Fibroblast of skin of back (primary cell): ENCODE measurements at places on chromosomes 4 and X.

GRCh38 chr4:143287572-143287923, 49.1 kb upstream of the GAB1 start:
- DNase-seq: no peak

DNA sequence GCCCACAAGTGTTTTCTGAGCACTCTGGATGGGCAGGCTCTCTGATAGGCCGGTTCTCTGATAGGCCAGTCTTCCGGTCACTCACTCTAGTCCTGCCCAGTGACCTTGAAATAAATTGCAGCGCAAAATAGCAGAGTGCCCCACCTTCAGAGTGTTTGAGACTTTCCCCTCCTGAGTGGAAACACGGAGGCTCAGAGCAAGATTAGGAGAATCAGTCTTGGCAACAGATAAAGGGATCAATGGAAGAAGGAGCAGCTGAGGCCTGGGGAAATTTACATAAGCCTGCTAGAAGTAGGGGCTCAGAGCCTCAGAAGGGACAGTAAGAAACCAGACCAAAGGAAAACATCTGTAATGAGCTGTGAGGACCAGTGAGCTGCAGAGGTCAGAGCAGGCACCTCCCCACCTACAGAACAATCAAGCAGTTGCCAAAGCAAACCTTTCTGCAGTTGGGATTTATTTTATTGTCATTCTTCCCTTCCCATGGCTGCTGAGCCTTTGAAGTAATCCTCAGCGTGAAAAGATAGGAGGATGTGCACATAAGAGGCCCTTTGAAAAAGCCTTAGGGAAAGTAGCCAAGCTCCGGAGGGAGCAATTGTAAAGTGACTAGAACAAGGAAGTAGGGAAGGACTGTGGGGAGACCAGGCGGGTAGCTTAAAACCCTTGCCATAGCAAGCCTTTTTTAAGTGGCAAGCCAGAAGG, 89.1 kb upstream of the TSPAN5 start:
- no peak for DNase-seq

DNA sequence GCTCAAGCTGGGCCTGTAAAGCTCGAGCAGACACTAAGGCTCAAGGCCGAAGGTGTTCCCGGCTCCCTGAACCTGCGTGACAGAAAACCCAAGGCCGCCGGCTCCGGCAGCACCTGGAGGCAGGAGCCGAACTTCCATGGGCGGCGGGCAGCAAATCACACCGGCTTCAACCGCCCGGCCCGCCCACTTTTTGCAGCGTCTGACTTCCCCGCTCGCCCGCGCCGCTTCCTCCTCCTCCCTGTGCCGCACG, 940 bp upstream of the NSD2 start:
- peak; percentile 82 for DNase-seq

DNA sequence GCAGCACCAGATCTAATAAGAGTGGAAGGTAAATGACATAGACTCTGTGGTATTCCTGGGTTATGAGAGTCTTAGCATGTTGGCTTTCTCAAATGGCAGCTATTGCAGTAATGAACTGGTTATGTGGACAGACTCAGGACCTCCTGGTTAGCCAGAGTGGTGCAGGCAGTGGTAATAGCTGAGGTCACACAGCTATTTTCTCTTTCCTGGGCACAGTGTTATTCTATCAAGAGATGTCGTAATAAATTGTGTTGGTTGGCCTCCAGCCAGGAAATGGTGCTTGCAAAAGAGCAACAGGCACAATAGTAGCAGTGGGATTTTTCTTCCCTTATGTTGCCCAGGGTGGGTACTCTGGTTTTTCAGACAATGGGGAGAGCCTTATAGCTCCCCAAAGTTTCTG, 279.2 kb upstream of the FGF16 start:
- DNase-seq: peak; percentile 1

GRCh38 chr4:183738081-183738673, 79.1 kb downstream of the TRAPPC11 start:
- no peak for DNase-seq

DNA sequence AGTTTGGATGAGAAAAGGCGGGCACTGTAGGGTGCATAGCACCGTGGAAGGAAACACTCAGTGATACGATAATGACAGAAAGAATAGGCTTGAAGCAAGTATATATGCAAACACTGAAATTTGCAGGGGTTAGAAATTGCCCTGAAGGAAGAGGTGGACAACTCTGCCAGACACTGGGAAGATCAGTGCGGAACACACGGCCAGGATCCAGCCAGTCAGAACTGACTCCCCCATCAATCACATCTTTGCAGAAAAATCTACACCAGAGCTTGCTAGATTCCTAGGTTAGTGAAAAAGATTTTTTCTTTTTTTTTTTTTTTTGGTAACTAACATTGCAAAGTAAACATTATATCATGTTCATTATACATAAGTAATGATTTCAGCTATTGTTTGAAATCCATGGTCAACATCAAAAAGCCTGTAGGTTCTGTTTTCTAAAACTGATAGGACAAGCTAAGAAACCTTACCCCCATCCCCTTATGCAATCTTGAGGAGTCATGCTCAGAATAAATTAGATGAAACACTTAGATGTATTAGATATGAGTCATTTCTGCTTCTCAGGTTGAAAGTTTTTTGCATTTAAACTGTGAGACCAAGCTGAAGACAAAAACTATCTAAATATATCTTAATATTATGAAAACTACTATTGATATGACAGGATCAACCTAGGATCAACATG, 38.9 kb downstream of the TRIML1 start:
- DNase-seq: peak; percentile 13

DNA sequence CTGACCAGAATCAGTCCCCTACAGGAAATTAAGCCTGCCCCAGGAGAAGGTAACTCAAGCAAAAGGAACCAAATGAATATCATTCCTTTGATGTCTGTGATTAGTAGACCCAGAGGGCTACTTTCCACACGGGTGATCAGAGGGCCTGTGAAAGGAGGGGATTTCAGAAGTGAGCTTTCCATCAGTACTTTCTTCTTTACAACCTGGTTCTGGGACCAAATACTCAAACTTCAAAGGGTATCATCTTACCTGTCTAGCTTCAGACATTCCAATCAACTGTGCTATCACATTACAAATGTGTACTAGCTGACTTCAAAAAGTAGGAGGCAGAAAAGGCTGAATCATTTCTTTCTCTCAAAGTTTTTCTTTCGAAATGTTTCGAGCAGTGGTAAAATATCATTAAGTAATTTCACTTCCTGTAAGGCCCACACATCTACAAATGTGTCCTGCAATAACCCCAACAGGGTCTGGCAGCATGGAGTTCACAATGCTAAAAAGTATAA, 23.9 kb downstream of the ACSL4 start:
- DNase-seq: peak; percentile 45

- no peak for DNase-seq
Observed at GRCh38 chr4:174860588-174860987, 31.5 kb upstream of the GLRA3 start.

DNA sequence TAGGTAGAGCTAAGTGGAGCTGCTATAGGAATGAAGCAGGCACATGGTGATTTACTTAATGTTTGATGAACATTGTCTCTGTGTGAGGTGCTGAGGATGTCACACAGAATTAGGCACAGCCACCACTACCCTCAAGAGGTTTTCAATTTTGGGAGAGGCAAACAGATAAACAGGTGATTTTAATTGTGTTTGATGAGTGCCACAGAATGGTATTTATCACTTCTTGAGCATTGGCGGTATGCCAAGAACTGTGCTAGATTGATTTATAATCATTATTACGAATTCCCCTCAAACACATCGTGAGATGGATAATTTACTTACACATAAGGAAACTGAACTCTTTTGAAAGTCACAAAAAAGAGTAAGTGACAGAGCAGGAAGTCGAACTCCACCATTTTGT, 74.8 kb downstream of the FREM3 start:
- no peak for DNase-seq

GRCh38 chrX:48794911-48795515, 6.9 kb upstream of the HDAC6 start:
- peak; percentile 34 for DNase-seq

DNA sequence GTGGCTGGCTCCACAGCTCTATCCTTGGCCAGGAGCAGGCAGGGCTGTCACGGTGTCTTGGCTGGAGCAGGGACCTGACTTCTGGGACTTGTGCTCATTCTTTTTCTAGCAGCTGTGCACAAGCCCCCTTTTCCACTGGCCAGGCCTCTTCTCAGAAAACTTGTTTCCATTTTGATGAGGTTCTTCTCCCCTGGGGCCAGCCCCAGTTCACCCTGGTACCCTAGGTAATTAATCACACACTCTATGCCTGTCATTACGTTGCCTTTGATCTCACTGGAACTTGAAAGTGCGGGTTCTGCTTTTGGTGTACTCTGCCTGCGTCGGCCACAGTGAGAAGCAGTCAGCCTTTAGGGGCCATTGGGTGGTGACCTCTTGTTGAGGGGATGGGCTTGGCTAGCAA, 26.6 kb downstream of the DRD5 start:
- DNase-seq: no peak

DNA sequence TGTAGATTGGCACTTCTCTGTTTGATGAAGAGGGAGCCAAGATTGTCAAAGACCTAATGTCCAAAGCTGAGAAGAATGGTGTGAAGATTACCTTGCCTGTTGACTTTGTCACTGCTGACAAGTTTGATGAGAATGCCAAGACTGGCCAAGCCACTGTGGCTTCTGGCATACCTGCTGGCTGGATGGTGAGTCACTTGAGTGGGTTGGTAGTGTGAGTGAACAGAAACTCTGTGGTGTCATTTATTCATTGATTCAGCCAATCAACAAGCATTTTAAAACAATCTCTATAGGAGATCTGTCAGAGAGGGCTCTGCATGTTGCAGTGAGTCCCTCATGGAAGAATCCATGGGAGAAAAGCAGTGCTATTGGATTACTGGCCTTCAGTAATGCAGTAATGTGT, 16.3 kb downstream of the TAF9B start:
- peak; percentile 36 for DNase-seq

DNA sequence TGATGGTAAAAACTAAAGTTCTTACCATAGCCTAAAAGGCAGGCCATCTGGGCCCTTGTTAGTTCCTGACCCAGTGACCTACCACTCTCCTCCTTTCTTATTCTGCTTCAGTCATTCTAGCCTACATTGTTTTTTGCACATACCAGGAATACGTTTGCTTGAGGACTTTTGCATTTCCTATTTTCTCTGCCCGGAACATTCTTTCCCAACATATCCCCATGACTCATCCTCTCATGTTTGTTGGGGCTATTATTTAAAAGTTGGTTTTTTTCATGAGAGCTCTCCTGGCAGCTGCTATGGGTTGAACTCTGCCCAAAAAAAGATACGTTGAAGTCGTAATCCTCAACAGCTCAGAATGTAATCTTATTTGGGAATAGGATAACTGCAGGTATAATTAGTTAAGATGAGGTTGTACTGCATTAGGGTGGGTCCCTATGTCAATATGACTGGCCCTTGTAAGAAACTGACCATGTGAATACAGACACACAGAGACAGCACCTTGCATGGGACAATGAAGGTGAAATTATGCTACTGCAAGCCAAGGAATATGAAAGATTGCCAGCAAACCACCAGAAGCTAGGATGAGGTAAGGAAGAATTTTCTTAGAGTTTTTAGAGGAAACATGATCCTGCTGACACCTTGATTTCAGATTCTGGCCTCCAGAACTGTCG, 138.3 kb upstream of the PDHA2 start:
- no peak for DNase-seq

- DNase-seq: no peak
Observed at GRCh38 chr4:155878611-155879010, 12.5 kb upstream of the ASIC5 start.

- DNase-seq: no peak
Observed at GRCh38 chr4:10239982-10240654, 123.5 kb upstream of the WDR1 start.

DNA sequence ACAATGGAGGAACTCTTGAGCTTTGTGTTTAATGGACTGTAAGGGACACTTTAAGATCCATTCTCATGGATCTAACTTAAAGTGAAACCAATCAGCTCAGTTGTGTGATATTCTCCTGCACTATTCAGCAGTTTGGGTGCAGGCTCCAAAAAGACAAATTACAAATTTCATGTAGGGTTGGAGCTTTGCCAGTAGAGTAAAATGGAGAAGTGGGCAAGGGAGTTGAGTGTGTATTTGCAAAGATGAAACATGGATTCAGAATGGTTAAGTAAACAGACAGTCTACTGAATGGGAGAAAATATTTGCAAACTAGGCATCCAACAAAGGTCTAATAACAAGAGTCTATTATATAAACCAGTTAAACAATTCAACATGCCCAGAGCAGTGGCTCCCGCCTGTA, 21.2 kb upstream of the MID2 start:
- DNase-seq: no peak

DNA sequence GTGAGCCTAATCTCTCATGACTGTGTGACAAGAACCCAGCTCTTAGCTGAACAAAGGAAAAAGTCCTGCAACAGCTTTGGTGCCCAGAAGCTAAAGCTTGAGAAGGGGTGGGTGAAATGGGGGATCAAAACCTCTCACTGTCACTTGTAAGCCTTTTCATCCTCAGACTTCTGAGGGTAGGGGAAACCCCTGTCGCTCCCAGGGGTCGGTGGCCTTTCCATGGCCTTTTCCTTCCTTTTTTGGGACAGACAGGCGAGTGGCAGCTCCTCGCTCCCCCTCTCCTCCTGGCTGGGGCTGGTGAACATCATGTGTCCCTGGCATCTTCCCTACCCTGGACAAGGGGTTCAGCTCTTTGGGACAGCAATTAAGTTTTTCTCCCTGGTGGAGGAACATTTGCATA, 78.2 kb downstream of the FAM47A start:
- no peak for DNase-seq

DNA sequence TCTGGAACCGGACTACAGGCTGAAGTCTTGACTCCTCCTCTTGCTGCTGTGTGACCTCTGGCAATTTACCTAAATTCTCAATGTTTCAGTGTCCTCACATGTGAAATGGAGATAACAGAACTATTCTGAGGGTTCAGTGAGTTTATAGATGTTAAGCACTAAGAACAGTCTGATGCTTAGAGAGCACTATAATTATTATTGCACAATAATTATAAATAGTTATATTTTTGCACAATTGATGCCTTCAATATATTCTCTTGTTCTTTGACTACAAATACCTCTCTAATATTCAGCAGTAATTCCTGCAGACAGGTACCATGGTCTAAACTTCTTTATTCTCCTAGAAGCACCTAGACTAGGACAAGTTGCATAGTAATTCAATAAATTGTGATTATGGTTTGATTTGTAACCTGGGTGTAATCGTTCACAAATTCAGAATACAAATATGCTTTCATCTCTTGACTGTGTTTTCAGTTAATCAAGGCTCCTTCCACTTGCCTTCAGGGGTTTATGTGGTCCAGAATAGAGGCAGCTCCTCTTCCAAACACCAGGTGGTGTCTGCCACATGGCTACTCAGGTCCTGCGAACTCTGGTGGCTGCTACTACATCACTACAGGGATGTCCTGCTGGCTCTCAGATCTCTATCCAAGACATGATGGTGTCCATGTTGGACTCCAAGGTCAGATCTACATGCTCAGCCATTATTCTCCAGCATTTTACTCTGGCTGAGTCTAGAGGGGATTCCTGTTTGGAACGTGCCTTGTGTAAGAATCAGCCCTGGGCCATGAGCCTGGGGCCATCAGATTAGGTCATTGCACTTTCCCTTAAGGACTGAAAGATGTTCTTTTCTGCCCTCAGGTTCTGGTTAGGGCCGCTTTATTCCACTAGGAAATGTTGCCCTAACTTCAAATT, 103.4 kb downstream of the QRFPR start:
- DNase-seq: no peak
